K562 (cell line): ENCODE measurements at places on chromosomes 6 and 20. TPM values are rescaled to one million over a fixed set of nuclear protein-coding genes. Genes with fewer than 3 reads are reported as not detected.

PNPLA1 gene
- 0.11 and 0.13 TPM in 2 replicates for total RNA-seq

PRPH2 gene
- 0.09 TPM in 1 of 2 replicates, not detected in the other for total RNA-seq

DNA sequence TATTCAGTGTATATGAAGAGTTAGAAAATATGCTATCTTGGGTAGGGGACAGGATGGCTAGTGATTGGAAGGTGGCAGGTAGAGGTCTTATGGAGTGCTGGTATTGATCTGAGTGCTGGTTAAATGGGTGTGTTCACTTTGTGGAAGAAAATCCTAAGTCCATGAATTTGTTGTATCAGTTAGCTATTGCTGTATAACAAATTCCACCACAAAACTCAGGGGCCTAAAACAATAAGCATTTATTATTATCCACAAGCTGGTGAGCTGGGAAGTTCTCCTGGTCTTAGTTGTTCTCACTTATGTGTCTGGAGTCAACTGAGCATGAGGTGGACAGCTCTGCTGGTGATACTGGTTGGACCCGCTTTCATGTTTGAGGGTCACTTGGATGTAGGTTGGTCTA is 212.2 kb upstream of the PLCB4 start:
- DNase-seq = no peak
- H3K4me1 ChIP-seq = no peaks in the 10 kb centered on the region
- H3K4me3 ChIP-seq = no peak overlapping the region
- no peaks in the 10 kb centered on the region for H3K27me3 ChIP-seq
- H3K27ac ChIP-seq = no peak overlapping the region

DNA sequence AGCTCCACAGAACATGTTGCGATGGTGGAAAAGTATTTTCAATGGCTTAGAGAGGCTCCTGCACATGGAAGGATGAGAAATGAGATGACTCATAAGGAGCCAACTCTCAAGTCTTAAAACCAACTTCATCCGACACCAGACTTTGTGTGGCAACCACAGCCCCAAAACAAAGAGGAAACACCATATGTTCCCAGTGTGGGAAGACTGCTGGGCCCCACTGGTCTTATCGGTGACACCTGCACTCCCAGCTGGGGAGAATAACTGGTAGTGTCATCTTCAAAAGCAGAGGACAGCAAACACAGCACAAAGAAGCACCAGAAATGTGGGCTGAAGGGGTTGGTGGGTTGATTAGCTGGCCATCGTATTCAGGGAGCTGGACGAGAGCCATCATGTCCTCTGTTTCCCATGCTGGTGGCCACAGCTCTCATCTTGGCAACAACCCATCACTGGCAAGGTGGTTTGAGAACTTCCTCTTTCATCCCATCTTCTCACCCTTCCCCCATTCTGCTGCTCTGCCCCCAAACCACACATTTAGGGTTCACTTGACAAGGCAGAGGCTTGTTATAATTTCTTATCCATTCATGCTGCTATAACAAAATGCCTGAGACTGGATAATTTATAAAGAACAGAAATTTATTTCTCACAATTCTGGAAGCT is 46.0 kb upstream of the TASP1 start:
- H3K4me1 ChIP-seq = no peaks in the 10 kb centered on the region; the same call in 1 of the 2 replicates
- no peak for DNase-seq
- H3K27ac ChIP-seq = no peak overlapping the region
- no peak overlapping the region for H3K4me3 ChIP-seq

GRCh38 chr20:35508493-35509218 is 20.8 kb downstream of the C20orf173 start:
- H3K4me3 ChIP-seq = no peak overlapping the region
- peaks cover 64% of the 10 kb centered on the region; the same call in 2 of the 3 replicates for H3K36me3 ChIP-seq
- H3K27ac ChIP-seq = no peak overlapping the region
- H3K4me1 ChIP-seq = peaks cover 6% of the 10 kb centered on the region; the same call in 1 of the 2 replicates
- DNase-seq = no peak

- no peak for DNase-seq
- H3K36me3 ChIP-seq = peaks cover 7% of the 10 kb centered on the region; the same call in 2 of the 3 replicates
- H3K27me3 ChIP-seq = no peaks in the 10 kb centered on the region
- no peak overlapping the region for H3K4me3 ChIP-seq
- H3K4me1 ChIP-seq = no peaks in the 10 kb centered on the region
Observed at GRCh38 chr6:157646012-157646411, 177.0 kb upstream of the SNX9 start.

GRCh38 chr6:143689852-143690251 is 12.1 kb downstream of the PHACTR2 start:
- no peak for DNase-seq
- H3K27me3 ChIP-seq = no peaks in the 10 kb centered on the region
- H3K4me1 ChIP-seq = no peaks in the 10 kb centered on the region
- no peak overlapping the region for H3K27ac ChIP-seq

GRCh38 chr6:140874066-140874465 is 1258.7 kb upstream of the GJE1 start:
- H3K27ac ChIP-seq = 0 out of 3 replicates have a peak overlapping the region, but pooled peaks have one; percentile 6
- H3K36me3 ChIP-seq = no peaks in the 10 kb centered on the region
- H3K4me3 ChIP-seq = no peak overlapping the region
- H3K27me3 ChIP-seq = no peaks in the 10 kb centered on the region
- H3K4me1 ChIP-seq = no peaks in the 10 kb centered on the region
- DNase-seq = no peak

GRCh38 chr6:76451926-76452709 is 379.7 kb upstream of the IMPG1 start:
- H3K4me1 ChIP-seq = no peaks in the 10 kb centered on the region
- DNase-seq = no peak
- H3K4me3 ChIP-seq = no peak overlapping the region
- no peaks in the 10 kb centered on the region for H3K36me3 ChIP-seq
- no peak overlapping the region for H3K27ac ChIP-seq

- H3K4me1 ChIP-seq = no peaks in the 10 kb centered on the region
- H3K4me3 ChIP-seq = no peak overlapping the region
- no peak for DNase-seq
- H3K27ac ChIP-seq = no peak overlapping the region
Observed at GRCh38 chr6:2028457-2029038, 216.9 kb downstream of the GMDS start.

- peaks cover 13% of the 10 kb centered on the region for H3K27me3 ChIP-seq
- DNase-seq = no peak
- no peak overlapping the region for H3K27ac ChIP-seq
- peaks cover 3% of the 10 kb centered on the region; the same call in 1 of the 3 replicates for H3K4me1 ChIP-seq
- H3K4me3 ChIP-seq = no peak overlapping the region
Observed at GRCh38 chr6:150382171-150382570, 13.4 kb downstream of the IYD start.

- H3K4me1 ChIP-seq = no peaks in the 10 kb centered on the region
- H3K27ac ChIP-seq = no peak overlapping the region
- peak; percentile 9 for DNase-seq
- H3K36me3 ChIP-seq = no peaks in the 10 kb centered on the region
- no peaks in the 10 kb centered on the region for H3K27me3 ChIP-seq
- H3K4me3 ChIP-seq = no peak overlapping the region
Observed at GRCh38 chr20:33522256-33522820, 32.4 kb downstream of the CBFA2T2 start.

DNA sequence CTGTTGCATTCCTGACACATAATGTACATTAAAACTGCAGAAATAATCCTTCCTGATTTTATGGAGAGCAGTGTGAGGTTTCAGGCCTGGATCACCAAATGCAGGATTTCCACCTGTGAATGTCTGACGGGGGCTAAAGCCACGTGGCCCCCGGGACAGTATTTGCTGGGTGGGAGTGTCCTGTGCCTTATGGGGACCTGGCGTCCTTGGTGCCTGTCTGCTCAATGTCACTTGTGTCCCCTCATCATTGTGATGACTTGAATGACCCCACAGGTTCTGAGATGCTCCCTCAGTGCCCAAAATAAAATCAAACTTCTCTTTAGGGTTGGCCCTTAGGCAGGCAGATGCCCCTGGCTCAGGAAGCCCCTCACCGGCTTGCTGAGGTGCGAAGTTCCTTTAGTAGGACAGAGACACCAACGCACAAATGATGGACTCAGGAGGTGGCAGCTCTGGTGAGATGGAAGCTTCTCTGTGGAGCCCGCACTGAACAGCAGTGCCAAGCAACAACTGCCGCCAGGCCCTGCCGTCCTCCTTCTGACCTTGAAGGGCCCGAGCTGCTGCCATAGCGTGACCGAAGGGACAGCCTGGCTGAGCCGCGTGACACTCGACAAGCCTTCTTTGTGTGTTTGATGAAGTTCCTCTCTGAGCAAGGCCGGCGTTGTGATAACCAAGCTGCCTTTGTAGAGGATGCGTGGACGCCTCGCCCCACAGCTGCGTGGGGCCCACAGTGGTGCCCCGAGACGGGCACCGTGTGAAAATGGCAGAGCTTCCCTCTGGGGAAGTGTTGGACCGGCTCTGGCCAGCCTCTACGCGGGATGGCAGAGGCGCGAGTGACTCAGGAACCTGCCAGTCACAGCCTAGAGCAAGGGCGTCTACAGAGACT is 30.9 kb downstream of the FRMD1 start:
- peaks cover 40% of the 10 kb centered on the region; the same call in 2 of the 3 replicates for H3K27me3 ChIP-seq
- no peak overlapping the region for H3K4me3 ChIP-seq
- no peaks in the 10 kb centered on the region for H3K36me3 ChIP-seq

DNA sequence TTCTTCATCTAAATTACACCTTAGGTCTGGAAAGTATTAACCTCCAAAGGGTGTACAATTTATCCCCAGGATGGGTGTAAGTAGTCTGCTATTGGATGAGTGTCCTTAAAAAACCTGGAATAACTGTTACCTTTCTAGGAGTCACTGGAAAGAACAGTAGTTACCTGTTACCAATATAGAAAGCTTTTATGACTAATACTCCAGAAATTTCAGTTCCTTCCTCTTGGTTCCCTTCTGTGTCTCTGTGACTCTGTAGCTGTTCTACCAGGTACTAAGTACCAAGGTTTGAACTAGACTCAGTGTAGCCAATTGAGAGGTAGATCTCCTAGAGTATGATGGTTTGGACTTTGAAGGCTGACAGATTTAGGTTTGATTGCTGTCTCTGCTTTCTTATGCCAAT is 47.0 kb upstream of the TBX18 start:
- no peak for DNase-seq
- H3K36me3 ChIP-seq = no peaks in the 10 kb centered on the region
- H3K4me3 ChIP-seq = no peak overlapping the region
- no peaks in the 10 kb centered on the region for H3K27me3 ChIP-seq
